ENCODE measurements at places on chromosomes 4 and X.
A peak's percentile ranks its signal among the peaks of the same experiment; 100 is the strongest.

GRCh38 chr4:15110120-15110571 lies 107.9 kb downstream of the CPEB2 start:
- no peak for DNase-seq

DNA sequence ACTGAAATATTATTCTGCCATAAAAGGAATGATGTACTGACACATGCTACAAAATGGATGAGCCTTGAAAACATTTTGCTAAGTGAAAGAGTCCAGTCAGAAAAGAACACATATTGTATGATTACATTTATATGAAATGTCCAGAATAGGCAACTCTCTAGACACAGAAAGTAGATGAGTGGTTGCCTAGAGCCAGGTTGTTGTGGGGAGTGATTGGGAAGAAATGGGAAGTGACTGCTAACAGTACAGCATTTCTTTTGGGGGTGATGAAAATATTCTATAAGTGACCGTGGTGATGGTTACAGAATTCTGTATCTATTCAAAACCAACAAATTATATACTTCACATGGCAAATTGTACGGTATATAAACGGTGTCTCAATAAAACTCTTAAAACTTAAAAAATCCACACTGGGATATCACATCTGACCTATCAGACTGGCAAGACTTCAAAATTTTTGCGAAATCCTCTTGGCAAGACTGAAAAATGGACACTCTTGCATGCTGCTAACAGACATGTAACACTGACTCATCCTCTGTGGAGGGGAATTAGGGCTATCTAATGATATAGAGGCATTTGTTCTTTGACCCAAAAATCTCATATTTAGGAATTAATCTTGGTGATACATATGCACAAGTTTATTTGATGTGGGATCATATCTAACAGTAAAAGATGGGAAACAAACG lies 71.8 kb downstream of the FAM13A start:
- DNase-seq = no peak

DNA sequence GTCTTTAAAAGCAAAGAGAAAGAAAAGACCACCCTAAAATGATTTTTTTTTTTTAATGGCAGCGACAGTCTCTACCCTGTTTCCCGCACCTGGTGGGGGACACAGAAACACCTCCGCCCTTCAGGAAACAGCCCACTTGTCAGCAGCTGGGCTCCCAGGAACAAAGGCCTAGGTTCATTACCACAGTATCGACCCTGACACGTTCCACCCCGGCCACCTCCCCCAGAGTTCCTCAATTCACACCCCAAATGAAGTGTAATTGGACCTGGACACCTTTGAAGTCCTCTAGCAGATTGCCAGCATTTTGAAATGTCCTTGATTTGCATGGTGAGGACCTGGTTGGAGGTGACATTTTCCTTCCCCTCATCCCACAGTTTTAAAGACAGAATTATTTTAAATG lies 175.0 kb upstream of the BCOR start:
- no peak for DNase-seq

- DNase-seq = no peak
Observed at GRCh38 chr4:187934766-187935165, 60.8 kb upstream of the ZFP42 start.

GRCh38 chr4:55398461-55398860 lies 2.7 kb downstream of the TMEM165 start:
- no peak for DNase-seq

DNA sequence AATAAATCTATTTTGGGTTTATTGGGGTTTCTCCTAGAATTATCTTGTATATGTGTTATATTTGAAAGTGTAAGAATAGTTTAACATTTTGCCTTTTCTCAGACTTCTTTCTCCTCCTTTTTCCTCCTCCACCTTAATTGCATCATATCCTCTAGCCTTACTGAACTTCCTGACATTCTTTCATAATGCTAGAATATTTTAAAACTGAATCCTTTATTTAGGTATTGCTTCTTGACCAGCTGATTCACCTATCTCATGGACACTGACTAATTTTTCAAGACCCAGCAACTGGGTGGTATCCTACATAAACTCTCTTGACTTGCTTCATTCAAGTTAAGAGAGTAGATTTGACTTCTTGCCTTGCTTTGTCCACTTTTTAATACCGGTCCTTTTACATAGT lies 1508.9 kb downstream of the STIM2 start:
- DNase-seq = no peak

DNA sequence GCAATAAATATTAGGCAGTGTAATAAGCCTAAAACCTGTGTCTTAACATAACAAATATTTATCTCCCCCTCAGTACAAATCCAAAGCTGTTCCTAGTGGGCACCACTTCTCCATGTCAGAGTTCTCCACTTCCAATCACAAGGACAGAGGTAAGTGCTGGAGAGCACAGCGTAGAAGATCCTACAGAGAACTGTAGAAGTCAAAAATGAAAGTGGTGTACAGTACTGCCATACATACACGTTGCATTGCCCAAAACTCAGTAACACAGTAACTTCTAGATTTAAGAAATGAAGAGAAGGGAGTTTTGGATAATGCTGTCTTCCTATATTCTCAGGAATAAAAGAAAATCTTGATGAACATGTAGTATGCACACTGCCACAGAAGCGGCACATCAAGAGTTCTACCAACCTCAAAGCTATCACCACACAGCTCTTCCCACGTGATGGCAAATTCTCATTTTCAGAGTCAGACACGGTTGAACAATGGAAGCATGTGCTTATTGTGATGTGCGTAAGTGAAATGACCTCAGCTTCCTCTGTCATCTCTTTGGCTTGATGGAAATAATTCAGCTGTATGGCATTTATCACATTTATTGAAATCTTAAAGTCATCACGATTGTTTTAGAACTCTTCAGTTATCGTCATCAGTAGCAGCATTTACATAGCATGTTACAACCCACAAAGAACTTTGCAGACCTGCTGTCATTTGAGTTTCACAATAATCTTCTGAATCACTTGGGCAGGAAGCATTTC lies 27.1 kb upstream of the SPANXN4 start:
- no peak for DNase-seq

DNA sequence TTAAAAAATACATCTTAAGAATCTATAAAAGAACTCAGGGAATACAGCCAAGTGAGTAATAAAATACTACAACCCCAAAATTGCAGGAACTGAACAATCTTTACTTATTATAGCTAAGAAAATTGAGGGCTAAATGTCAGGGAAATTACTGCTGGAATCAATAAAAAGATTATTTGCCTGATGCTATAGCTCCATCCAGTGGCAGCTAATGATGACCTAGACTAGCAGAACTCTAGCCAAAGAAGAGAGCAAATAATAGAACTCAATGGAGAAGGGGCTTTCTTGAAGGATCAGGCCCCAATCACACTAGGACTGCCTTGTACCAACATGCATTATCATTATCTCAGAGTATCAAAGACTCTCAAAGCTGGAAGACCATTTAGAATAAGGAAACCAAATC lies 85.0 kb upstream of the FAM241A start:
- peak; percentile 37 for DNase-seq

DNA sequence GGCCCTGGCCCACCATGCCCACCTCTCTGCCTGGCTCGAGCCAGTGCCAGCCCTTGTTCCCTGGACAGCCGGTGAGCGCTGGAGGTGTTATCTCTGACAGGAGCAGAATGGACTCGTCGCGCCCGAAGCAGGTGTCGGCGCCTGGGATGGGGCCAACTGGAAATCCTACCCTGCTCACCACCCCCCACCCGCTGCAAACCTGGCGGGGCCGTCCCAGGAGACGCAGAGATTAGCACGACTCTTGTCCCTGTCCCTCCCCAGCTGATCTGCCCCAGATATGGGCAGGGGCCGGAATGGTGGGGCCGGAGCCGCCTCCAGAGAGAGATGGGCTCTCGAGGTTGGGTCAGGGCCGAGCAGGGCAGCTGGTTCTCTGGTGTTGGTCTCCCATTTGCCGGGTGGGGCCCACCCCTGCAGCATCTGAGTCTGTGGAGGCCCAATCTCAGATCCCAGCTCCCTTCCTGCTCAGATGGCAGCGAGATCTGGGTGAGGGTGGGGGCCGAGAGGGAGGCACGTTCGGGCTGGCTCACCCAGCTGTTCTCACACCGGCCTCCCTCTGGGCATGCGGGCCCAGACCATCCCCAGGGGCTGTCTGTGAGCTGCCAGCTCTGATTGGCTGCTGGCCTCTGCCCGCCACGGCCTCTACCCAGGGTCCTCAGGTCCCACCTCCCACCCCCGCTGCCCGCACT lies 20.1 kb upstream of the FGFR3 start:
- DNase-seq = no peak

GRCh38 chrX:100606753-100607152 lies 22.0 kb downstream of the TNMD start:
- DNase-seq = no peak

DNA sequence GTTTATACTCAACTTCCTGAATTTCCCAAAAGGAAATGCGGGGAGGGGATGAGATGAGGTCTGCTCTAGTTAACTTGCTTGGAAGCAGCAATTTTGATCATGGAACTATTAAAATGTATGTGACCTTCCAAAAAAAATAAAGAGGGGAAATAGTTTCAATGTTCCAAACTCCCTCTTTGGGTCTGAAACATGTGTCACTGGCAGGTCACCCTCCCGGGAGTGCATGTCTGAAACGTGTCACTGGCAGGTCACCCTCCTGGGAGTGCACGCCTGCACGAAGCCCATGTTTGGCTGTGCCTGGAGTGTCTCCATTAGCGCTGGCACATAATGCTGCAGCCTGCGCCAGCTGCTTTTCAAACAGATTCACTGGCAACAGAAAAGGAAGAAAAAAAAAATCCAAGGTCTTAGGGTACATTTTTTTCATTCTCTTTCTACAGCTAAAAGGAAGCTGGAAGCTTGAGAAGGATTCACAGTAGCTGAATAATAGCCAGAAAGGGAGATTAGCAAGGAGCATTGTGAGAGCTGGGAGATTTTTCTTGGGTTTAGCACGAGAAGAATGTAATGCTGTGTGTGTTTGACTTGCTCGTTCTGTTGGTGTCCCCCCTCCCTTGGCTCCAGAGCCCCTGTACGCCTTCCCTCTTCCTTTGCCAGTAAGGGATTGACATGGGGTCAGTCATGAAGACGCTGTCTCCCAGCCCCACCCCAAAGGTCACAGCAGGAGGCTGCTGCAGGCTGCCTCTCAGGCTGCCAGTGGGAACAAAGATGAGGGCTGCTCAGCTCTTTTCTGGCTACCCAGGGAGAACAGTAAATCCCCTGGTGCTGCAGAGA lies 39.2 kb upstream of the TLR3 start:
- DNase-seq = no peak

GRCh38 chr4:1215141-1216075 lies 33.5 kb downstream of the CTBP1 start:
- no peak for DNase-seq
